ENCODE measurements at places on chromosomes 11 and 22.

GRCh38 chr11:66639066-66639813 lies 737 bp downstream of the RBM4 start:
- DNase-seq = peak; percentile 39

DNA sequence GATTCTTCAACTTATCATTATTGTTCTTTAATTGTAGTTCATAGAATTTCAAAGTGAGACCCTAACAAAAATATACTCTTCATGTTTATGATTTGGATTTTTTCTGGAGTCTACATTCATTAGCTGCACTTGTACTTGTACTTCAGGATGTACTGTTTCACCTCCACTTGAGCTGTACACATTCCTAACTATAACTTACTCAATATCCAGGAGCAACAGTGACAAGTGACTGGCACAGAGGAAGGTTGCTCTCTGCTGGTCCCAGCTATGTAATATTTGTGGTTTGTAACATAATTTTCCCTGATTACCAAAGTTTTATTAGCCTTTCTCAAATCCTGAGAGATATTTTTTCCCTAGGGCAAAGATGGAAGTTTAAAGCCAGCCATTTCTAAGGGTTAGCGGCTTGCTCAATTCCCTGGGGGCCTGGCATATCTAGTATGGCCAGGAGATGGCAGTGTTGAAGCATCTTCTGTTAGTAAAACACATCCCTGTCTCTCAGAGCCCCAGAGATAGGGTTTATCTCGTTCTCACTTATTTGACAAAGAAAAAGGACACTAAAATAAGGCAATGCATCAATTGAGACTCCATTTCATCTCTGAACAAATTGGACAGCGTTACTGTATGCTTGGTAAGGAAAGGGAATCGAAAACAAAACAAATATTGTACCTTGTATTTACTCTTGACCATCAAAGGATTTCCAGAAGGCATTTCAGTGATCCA lies 14.2 kb downstream of the OR52A5 start:
- DNase-seq = peak; percentile 55

GRCh38 chr11:92605667-92606066 lies 363.8 kb upstream of the MTNR1B start:
- no peak for DNase-seq

GRCh38 chr11:76131671-76132631 lies 74.4 kb downstream of the WNT11 start:
- no peak for DNase-seq

- peak; percentile 68 for DNase-seq
Observed at GRCh38 chr11:68117853-68118470, 3.2 kb downstream of the CHKA start.

GRCh38 chr22:41436322-41437113 lies 10.1 kb downstream of the TOB2 start:
- DNase-seq = no peak

DNA sequence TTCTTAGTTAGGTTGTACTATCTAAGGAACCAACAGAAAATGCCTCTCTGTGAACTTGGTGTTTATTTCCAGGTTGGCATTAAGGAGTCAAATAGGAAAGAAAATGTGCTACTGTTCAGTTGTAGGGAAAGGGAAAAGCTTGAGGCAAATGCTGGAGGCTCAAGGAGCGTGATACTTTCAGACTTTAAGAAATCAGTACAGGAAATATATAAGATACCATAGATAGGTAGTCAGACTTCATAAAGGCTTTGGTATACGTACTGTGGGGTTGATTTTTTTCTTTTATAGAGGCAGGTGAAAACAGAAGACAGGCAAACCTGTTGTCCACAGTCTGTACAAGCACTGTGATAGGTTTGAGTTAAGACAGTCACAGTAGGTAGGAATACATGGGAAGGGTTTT lies 30.8 kb downstream of the EP300 start:
- DNase-seq = no peak

DNA sequence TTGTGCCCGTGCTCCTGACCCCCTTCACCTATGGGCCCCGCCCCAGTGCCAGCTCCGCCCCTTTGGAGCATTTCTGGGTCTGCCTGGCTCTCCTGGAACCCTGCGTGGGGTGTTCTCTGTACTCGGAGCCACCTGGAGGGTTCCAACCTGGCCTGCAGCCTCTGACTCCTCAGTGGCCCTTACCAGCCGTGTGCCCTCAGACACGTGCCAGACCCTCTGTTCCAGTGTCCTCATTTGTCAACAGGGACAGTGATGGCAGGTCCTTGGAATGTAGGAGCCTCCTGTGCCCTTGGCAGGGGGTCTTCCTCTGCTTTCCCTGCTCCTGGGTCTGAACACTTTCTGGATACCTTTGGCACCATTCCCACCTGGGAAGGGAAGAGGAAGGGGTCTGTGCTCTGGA lies 96.4 kb downstream of the CACNA1I start:
- no peak for DNase-seq

GRCh38 chr22:49751966-49752597 lies 75.6 kb downstream of the BRD1 start:
- no peak for DNase-seq

DNA sequence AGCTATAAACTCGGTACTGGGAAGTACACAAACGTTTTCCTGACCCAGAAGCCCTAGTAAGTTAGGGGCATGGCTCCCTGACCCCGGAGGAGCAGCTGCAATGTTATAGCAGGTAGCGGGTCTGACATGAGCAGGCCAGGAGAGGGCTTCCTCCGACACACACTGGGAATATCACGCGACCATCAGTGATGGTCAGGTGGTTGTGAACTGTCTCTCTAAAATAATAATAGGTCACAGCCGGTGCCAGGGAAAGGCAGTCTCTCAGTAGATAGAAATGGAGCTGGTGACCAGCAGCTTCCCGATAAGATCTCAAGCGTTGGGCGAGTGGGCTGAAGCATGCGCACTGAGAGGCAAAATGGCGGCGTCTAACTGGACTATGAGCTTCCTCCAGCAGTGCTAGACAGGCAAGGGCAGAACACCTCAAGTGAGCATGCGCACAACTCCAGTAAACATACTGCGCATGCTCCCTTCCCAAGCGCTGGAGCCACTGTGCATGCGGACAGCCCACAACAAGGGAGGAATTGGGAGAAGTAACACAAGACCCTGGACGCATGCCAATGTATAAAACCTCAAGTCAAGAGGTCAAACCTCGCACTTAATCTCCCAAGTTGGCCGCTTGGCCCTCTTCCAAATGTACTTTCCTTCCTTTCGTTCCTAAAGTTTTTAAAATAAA lies 22.3 kb upstream of the TESMIN start:
- no peak for DNase-seq

DNA sequence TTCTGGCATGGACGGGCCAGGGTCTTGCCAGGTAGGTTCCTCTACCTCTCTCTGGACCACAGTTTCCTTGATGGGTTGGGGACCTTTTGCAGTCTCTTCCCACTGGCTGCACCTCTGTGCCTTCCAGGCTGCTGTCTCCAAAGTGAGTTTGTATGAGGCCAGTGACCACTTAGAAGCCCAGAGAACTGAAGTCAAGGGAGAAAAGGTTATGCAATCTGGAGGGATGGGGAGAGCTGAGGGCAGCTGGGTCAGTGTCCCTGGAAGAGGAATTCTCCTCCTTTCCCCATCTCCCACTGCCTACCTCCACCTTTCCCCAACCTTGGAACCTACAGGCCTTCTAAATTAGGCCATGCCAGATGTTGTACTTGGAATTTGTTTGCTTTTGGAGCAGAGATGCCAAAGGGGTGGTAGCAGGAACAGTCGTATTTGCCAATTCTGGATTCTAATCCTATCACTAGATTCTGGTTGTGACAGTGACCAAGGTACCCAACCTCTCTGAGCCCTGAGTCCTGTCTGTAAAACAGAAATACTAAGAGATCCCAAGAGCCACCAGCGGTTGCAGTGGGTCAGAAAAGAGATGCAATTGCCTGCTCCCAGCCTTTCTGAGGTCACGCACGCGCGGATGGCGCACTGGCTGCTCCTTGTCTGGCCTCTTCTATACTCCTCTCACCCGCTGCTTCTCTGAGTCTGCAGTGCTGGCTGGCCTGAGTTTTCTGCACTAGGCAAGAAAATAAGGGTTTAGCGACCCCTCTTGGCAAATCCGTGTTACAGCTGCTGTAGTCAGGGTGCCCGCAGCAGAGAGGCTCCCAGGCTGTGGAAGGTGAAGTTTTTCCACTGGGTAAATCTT lies 10.7 kb upstream of the ACCSL start:
- DNase-seq = peak; percentile 67

- no peak for DNase-seq
Observed at GRCh38 chr11:88188932-88189253, 13.7 kb upstream of the RAB38 start.

DNA sequence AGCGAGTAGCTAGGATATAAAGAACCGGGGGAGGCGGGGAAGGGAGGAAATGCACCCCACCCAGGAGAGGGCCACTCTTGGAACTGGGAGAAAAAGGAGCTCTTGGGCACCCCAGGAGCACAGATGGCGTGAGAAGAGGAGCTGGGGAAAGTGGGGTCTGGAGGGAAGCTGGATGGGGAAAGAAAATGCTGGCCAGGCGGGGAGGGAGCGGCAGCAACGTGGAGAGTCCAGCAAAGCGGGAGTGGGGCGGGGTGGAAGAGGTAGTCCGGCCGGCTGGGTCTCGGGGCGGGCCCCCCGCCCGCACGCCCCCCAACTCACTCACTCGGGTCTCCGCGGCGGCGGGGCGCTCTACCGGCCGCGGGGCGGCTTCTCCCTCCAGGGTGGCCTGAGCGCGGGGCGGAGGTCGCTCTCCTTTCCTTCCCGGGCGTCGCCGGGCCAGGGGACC lies 522 bp downstream of the TOB2 start:
- no peak for DNase-seq

GRCh38 chr11:123407130-123407995 lies 22.7 kb upstream of the GRAMD1B start:
- peak; percentile 51 for DNase-seq

GRCh38 chr11:130516554-130517505 lies 68.4 kb downstream of the ADAMTS15 start:
- no peak for DNase-seq

- no peak for DNase-seq
Observed at GRCh38 chr22:27620367-27621154, 181.0 kb downstream of the MN1 start.

DNA sequence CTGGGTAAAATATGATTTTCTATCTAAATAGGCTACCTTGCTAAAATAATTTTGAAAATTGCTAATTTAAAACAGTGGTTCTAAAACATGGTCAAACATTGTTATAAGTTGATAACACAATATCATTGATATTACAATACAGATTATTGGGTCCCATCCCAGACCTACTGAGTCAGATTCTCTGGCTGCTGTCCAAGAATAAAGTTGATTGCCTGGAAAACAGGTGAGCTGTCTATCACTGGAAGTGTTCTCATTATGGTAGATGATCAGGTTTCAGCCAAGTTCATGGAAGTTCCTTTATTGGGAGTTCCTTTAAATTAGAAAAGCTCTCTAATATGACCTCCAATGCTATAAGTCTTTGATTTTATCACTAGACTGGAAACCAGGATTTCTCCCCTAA lies 52.3 kb downstream of the SC5D start:
- DNase-seq = no peak

DNA sequence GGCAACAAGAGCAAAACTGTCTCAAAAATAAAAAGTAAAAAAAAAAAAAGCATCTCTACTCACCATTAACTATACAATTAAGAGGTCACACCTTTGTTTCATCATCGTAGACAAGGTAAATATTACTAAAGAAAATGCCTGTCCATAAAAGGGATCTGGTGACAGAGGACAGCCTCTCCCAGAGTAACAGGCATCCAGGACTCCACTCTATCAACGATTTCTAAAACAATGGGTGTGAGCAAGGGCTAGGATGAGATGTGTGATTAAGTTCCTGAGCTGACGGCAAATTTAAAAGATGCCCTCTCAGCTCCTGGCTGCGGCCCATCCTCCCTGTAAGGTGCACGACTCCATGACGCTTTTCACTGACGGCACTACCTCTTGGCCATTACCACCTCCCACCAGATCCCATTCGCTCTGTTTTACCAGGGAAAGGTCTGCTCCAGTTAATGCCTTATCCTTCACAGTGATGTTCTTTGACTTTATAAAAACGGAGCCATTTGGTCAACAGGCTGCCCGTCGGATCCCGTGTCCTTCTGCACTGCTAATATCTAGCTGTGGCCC lies 2.3 kb upstream of the TMEM45B start:
- DNase-seq = no peak

GRCh38 chr11:122398167-122398566 lies 257.4 kb upstream of the UBASH3B start:
- DNase-seq = no peak

DNA sequence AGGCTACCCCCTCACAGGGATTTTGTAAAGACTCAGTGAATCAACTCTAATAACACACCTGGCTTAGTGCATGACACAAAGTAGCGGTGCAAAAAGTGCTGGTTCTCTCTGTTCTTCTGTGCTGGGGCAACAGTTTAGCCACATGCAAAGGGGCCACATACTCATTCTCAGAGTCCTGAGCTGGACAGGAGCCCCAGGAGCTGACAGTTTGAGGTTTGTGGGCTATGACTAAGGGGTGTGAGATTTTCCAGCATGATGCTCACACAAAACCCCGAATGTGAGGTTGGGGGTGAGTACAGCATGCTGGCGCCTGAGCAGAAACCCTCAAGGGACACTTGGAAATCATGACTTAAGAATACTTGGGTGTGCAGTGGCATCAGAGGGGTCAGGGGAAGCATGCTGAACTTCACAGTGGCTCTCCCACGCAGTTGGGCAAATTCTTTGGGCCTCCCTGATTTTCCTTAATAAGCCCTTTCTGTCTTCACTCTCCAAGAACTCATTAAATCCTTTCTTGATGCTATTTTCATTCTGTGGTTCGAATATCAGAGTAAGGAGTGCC lies 31.0 kb downstream of the TMPRSS5 start:
- DNase-seq = peak; percentile 32

DNA sequence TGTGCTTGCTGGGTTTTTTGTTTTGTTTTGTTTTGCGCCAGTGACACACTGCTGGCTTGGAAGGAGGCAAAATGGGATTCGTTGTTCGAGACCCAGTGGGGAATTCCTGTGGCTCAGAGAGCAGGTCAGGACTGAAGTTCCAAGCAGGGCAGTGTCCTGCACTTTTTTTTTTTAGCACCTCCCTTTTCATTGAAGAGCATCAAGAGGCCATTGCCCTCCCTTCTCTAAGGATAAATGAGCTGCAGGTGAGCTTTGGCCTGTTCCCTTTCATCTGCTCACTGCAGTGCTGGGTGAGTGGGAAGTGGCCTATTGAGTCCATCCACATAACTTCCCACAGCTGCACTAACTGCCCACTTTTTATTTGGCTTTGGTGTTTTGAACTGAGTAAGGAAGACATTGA lies 87.8 kb downstream of the ARHGAP42 start:
- no peak for DNase-seq

GRCh38 chr11:111494040-111494439 lies 18.1 kb downstream of the BTG4 start:
- DNase-seq = no peak
